ENCODE measurements at places on chromosomes 5 and 9. TPM values are rescaled to one million over a fixed set of nuclear protein-coding genes. Genes with fewer than 3 reads are reported as not detected.
A peak's percentile ranks its signal among the peaks of the same experiment; 100 is the strongest.

GRCh38 chr9:131097948-131098278, 1.6 kb downstream of the AIF1L start:
- no peaks in the 10 kb centered on the region for H3K36me3 ChIP-seq
- H3K27ac ChIP-seq: no peak overlapping the region
- no peaks in the 10 kb centered on the region for H3K27me3 ChIP-seq
- peaks cover 23% of the 10 kb centered on the region for H3K4me1 ChIP-seq

GRCh38 chr9:107749787-107750444, 260.3 kb upstream of the KLF4 start:
- H3K27ac ChIP-seq: peak overlapping the region; percentile 99
- H3K27me3 ChIP-seq: no peaks in the 10 kb centered on the region
- H3K4me1 ChIP-seq: peaks cover 62% of the 10 kb centered on the region

DNA sequence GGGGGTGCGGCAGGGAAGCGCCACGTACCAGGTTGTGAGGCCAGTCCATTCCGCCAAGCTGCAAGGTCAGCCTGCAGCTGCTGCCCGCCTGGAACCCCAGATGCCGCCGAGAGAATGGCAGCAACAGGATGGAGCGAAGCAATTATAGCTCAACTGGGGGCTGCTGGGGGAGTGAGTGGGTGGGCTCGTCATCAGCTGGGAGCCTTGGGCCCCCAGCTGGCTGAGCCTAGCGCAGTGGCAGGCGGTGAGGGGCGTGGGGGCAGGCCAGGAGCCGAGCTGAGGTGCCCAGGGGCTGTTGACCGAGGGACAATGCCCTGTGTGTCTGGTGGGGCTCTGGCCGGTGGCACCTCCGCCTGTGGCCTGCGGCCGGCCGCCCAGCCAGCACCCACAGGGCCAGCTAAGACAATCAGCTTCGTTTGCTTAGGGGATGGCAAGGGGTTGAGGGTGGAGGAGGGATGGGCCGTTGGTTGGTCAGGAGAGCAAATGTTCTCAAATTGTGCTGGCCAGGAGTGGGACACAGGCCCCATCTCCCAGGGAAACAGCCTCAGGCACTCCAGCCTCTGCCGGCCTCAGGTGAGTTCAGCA, at the start of gene IL17B:
TSS of gene IL17B (minus strand) at position 116 of the 585 bp plus-strand sequence. CDS start at position 49, 67 bp downstream.
- no peaks in the 10 kb centered on the region for H3K36me3 ChIP-seq
- H3K27ac ChIP-seq: no peak within 1 kb of the TSS
- no peaks in the 10 kb centered on the region for H3K4me1 ChIP-seq
- H3K27me3 ChIP-seq: no peaks in the 10 kb centered on the region
- no peak for DNase-seq
- H3K4me3 ChIP-seq: no peak within 1 kb of the TSS

DNA sequence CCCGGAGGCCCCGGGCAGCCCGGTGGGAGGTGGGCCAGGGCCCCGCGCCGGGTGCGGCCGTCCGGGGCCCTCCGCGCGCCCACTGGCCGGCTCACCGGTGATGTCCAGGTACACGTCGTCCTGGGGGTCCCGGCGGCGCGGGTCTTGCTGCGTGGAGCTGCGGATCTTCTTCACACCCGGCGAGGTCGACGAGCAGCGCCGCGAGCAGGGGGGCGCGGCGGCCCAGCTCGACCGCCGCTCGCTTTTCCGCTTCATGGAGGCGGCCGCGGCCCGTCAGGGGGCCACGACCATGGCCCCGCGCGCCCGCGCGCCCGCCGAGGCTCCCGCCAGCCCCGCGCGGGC, 548 bp downstream of the CDC14B start:
- H3K36me3 ChIP-seq: 0 out of 2 replicates have a peak, but pooled peaks cover 3% of the 10 kb centered on the region
- peak overlapping the region; percentile 88 for H3K4me3 ChIP-seq
- H3K27ac ChIP-seq: no peak overlapping the region
- H3K4me1 ChIP-seq: peaks cover 42% of the 10 kb centered on the region
- DNase-seq: peak; percentile 6

- H3K27ac ChIP-seq: no peak overlapping the region
- peaks cover 22% of the 10 kb centered on the region for H3K4me1 ChIP-seq
- H3K27me3 ChIP-seq: no peaks in the 10 kb centered on the region
- no peak overlapping the region for H3K4me3 ChIP-seq
- DNase-seq: peak; percentile 15
These were observed 58.4 kb upstream of the FOXE1 start for GRCh38 chr9:97794666-97795065.

DNA sequence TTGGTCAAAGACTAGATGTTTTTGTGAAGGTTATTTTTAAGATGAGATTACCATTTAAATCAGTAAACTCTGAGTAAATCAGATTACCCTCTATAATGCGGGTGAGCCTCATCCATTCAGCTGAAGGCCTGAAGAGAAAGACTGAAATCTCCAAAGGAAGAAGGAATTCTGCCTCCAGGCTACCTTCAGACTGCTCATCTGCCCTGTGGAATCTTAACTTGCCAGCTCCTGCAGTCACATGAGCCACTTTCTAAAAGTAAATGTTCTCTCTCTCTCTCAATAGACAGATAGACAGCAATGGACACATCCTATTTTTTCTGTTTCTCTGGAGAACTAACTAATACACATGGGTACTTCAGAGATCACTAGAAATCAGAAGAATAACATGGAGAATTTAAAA, 182.8 kb downstream of the CFAP90 start:
- no peak overlapping the region for H3K4me3 ChIP-seq
- H3K27ac ChIP-seq: no peak overlapping the region
- H3K4me1 ChIP-seq: no peaks in the 10 kb centered on the region
- peaks cover 59% of the 10 kb centered on the region for H3K27me3 ChIP-seq
- no peaks in the 10 kb centered on the region for H3K36me3 ChIP-seq

DNA sequence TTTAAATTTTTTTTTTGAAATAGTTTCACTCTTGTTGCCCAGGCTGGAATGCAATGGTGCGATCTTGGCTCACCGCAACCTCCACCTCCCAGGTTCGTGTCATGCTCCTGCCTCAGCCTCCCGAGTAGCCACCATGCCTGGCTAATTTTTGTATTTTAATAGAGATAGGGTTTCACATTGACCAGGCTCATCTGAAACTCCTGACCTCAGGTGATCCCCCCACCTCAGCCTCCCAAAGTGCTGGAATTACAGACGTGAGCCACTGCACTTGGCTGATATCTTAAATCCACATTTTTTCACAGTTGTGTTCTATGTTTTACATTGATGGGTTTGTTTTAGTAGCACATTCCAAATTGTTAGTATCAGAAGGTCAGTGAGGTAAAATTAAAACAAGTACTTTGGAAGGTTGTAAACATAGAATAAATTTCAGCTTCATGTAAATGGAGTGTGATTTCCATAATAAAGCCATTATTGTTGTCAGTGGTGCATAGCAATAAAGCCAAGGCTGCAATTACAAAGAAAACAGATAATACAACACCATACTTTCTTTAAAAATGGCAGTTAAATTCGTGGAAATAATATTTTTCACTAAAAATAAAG, 287.2 kb downstream of the ARRDC3 start:
- no peaks in the 10 kb centered on the region for H3K27me3 ChIP-seq
- no peak for DNase-seq
- no peaks in the 10 kb centered on the region for H3K36me3 ChIP-seq
- H3K4me1 ChIP-seq: no peaks in the 10 kb centered on the region
- H3K4me3 ChIP-seq: no peak overlapping the region

DNA sequence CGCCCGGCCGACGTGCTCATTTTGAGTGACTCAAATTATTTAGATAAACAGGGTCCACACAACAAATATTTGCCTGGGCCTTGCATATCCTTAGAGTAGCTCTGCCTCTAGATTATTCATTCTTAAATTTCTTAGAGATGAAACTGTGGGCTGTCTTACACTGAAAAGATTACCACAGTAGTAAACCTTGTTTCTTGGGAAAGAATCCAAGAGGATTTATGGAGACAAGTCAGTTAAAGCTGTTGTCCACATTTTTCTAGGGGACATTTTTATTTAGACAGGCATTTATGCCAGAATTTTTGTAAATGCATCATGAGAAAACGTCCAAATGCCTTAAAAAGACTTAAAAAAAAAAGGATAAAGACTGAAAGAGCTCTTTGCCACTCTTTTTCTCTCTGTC, 32.6 kb upstream of the RANBP3L start:
- H3K27me3 ChIP-seq: no peaks in the 10 kb centered on the region
- H3K36me3 ChIP-seq: no peaks in the 10 kb centered on the region
- H3K27ac ChIP-seq: no peak overlapping the region
- no peak overlapping the region for H3K4me3 ChIP-seq
- no peaks in the 10 kb centered on the region for H3K4me1 ChIP-seq
- no peak for DNase-seq

GRCh38 chr9:126842977-126843799, 17.3 kb upstream of the ZBTB34 start:
- no peaks in the 10 kb centered on the region for H3K27me3 ChIP-seq
- H3K36me3 ChIP-seq: 0 out of 2 replicates have a peak, but pooled peaks cover 3% of the 10 kb centered on the region
- H3K4me3 ChIP-seq: no peak overlapping the region
- H3K4me1 ChIP-seq: no peaks in the 10 kb centered on the region
- H3K27ac ChIP-seq: no peak overlapping the region

GRCh38 chr9:127637322-127637847, 25.3 kb downstream of the STXBP1 start:
- no peaks in the 10 kb centered on the region for H3K4me1 ChIP-seq
- H3K27ac ChIP-seq: no peak overlapping the region
- DNase-seq: no peak
- H3K36me3 ChIP-seq: no peaks in the 10 kb centered on the region

GRCh38 chr5:59039296-59040023, 456.6 kb downstream of the RAB3C start:
- no peaks in the 10 kb centered on the region for H3K36me3 ChIP-seq
- peak; percentile 63 for DNase-seq
- peak overlapping the region; percentile 97 for H3K4me3 ChIP-seq

GRCh38 chr5:132253452-132254320, 3.8 kb upstream of the PDLIM4 start:
- H3K36me3 ChIP-seq: no peaks in the 10 kb centered on the region
- H3K4me1 ChIP-seq: peaks cover 12% of the 10 kb centered on the region
- no peak for DNase-seq
- H3K27ac ChIP-seq: no peak overlapping the region
- 0 out of 2 replicates have a peak, but pooled peaks cover 3% of the 10 kb centered on the region for H3K27me3 ChIP-seq

GRCh38 chr9:33393581-33393980, 8.8 kb downstream of the AQP7 start:
- H3K4me1 ChIP-seq: peaks cover 12% of the 10 kb centered on the region
- DNase-seq: no peak
- no peaks in the 10 kb centered on the region for H3K27me3 ChIP-seq
- H3K4me3 ChIP-seq: no peak overlapping the region

DNA sequence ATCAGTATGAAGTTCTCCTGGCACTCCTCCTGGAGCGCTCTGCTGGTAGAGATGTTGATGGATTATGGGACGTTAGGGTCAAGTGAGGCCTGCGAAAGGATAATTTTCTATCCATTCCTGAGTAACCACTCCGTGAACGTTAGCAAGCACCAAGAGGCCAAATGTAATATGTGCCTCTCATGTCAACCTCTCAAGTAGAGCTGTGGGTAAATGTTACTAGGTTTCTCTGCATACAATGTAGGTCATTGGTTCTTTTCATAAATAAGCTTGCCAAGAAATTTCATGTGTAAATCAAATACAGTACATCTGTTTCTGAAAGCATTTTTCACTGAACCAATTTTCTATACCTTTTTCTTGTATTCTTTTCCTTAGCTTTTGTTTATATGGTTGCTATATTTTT, 126.3 kb downstream of the KDM4C start:
- no peaks in the 10 kb centered on the region for H3K4me1 ChIP-seq
- H3K27me3 ChIP-seq: no peaks in the 10 kb centered on the region
- H3K36me3 ChIP-seq: no peaks in the 10 kb centered on the region
- no peak for DNase-seq
- no peak overlapping the region for H3K4me3 ChIP-seq
- no peak overlapping the region for H3K27ac ChIP-seq

GRCh38 chr9:109730228-109730627, 49.8 kb upstream of the PALM2AKAP2 start:
- DNase-seq: peak; percentile 91
- H3K4me1 ChIP-seq: peaks cover 41% of the 10 kb centered on the region
- H3K27ac ChIP-seq: peak overlapping the region; percentile 52
- no peaks in the 10 kb centered on the region for H3K36me3 ChIP-seq
- no peaks in the 10 kb centered on the region for H3K27me3 ChIP-seq

GRCh38 chr5:180648658-180649296, 623 bp downstream of the FLT4 start:
- no peak overlapping the region for H3K27ac ChIP-seq
- H3K36me3 ChIP-seq: no peaks in the 10 kb centered on the region
- no peak overlapping the region for H3K4me3 ChIP-seq

DNA sequence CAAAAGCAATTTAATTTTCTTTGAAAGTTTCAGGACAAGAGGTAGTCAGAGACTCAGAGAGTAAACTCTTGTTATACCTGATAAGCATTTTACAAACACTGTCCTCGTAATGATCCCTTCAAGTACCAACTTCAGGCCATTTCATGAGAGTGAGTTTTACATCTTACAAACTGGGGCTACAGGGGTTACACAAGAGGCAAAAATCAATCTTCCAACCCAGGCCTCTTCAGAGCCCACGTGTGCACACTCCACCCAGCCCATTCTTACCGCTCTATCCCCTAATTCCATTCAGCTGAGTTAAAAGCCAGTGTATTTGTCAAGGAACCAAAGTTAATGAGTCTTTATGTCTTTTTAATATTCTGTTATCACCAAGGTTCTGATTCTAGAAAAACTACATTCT, 46.5 kb downstream of the PSMB7 start:
- H3K36me3 ChIP-seq: peaks cover 13% of the 10 kb centered on the region
- no peaks in the 10 kb centered on the region for H3K27me3 ChIP-seq
- DNase-seq: no peak
- no peak overlapping the region for H3K27ac ChIP-seq
- peaks cover 37% of the 10 kb centered on the region for H3K4me1 ChIP-seq

DNA sequence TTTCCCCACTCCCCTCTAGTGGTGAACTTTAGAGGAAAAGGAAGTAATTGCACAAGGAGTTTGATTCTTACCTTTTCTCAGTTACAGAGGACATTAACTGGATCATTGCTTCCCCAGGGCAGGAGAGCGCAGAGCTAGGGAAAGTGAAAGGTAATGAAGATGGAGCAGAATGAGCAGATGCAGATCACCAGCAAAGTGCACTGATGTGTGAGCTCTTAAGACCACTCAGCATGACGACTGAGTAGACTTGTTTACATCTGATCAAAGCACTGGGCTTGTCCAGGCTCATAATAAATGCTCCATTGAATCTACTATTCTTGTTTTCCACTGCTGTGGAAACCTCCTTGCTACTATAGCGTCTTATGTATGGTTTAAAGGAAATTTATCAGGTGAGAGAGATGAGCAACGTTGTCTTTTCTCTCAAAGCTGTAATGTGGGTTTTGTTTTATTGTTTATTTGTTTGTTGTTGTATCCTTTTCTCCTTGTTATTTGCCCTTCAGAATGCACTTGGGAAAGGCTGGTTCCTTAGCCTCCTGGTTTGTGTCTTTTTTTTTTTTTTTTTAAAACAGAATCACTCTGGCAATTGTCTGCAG, 25.3 kb downstream of the SLC22A5 start:
- no peak overlapping the region for H3K4me3 ChIP-seq
- H3K27ac ChIP-seq: no peak overlapping the region
- no peak for DNase-seq
- no peaks in the 10 kb centered on the region for H3K27me3 ChIP-seq
- peaks cover 16% of the 10 kb centered on the region for H3K4me1 ChIP-seq

Gene TMOD1
- total RNA-seq: 7.1 TPM

Gene PCDHGA1
- total RNA-seq: not detected

Gene GABBR2
- total RNA-seq: 0.98 TPM

Gene PCDHGA4
- total RNA-seq: not detected

Gene PCDHB7
- total RNA-seq: not detected

Gene NINJ1
- 115 TPM for total RNA-seq

Gene PKD2L2
- total RNA-seq: 0.50 TPM

Gene PPP3R2
- not detected for total RNA-seq

Gene SLCO6A1
- total RNA-seq: not detected

Gene NUP214
- 59.0 TPM for total RNA-seq

Data from PC-9 (cell line).